ENCODE measurements at places on chromosomes 6 and 20.

- no peak for DNase-seq
Observed at GRCh38 chr20:35093267-35093884, 769 bp upstream of the TRPC4AP start.

DNA sequence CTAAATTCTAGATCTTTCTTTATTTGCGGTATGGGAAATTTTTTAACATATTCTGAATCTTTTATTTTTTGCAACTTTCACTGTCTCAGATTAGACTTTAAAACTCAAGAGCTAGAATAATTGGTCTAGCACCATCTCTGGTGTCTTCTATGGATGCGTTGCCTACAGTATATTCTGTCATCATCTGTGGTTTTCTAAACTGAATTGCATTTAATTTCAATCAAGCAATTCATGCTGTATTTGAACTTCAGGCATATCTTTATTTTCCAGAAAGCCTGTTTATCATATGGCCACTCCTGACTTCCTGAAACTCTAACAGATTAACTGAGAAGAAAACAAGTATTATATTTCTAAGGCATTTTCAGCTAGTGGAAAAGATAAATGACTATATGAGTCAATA is 281.6 kb downstream of the PLCB1 start:
- no peak for DNase-seq

- DNase-seq, result no peak
Observed at GRCh38 chr6:70277470-70277869, 25.4 kb downstream of the COL9A1 start.

DNA sequence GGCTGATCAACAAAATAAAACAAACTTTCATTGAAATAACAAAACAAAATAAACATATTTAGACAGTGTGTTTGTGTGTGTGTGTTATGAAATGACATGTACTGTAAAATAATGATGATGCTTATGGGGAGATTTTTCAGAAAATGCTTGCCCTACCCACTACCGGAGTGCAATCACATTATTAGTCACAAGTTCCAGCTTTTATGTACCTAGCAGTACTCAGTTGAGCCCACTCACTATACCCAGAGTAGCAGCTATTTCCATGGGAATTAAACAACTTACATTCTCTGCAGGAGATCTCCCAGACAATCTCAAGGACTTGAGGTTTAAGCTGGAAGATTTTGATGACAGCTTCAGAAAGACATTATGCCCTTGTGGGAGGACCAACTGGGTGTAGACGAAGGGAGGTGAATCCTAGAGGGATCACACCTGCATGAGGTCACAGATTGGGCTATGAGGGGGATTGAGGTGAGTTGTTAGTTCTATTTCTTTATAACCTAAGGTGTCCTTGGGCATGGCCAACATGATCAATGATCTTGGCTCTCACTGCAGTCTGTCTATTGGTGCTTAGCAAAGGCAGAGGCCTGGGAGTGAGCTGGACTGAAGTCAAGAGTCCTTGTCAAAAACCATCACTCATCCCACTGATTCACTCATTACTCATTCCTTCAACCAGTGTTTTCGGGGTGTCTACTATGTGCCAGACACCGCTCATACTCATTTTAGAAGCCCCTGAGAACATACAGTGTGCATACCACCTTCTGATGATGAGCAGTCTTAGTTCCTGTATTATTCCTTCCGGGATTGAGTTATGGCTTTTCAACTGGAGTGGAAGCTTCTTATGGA is 6.7 kb upstream of the CLIC5 start:
- no peak for DNase-seq

DNA sequence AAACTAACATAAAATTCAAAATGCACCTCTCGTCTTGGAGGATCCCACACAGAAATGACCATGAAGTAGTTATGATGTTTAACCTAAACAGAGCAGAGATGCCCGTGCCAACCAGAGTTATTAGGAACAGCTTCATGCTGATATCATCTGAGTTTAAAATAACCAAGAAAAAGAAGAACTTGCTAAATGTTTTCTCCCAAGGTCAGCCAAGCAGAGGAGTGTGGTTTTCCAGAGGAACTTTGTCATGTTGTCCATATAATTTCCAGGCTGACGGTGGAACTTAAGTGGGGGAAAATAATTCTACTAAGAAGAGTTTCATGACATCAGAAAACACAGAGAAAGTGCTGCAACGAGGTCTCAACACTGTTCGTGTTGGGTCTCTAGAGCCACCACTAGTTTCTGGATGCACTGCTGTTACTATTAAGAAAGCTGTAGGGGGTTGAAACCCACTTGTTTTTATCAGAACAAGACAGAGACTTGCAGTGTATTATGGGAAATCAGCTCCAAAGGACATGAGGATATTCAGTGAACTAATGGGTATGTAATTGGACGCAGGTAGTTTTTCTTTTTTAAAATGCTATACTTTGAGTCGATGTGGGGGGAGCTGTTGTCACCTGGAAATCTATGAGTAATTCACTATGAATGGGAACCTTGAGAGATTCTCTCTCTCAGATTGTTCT is 5.2 kb downstream of the AGPAT4 start:
- DNase-seq, result no peak

DNA sequence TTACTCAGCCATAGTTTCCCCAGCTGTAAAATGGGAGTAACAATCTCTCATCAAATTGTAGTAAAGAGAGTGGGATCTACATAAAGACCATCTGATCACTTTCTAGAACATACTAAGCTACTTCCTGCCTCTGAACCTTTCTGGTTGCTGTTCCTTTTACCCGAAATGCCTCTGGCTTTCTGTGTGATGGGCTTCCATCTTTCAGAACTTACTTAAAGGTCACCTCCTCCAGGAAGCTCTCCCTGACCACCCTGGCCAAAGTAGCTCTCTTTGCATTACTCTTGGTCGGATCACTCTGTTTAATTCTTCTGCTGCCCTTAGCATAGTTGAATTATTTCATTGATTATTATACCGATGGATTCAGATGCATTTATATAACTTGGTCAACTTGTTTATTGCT is 171.0 kb downstream of the BMP7 start:
- DNase-seq, result no peak

DNA sequence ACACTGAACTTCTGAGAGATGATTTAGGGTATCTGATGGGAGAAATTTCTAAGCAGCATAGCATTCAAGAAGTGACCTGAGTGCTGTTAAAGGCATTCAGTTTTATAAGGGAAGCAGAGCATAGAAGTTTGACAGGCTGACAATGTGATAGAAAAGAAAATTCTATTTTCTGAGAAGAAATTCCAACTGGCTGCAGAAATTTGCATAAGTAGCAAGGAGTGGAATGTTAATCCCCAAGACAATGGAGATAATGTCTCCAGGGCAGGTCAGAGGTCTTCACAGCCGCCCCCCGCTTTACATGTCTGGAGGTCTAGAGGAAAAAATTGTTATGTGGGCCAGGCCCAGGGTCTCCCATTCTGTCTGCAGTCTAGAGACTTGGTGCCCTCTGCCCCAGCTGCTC is 1361.8 kb upstream of the EYS start:
- no peak for DNase-seq

GRCh38 chr20:10686356-10687133 is 12.7 kb upstream of the JAG1 start:
- DNase-seq, result no peak

DNA sequence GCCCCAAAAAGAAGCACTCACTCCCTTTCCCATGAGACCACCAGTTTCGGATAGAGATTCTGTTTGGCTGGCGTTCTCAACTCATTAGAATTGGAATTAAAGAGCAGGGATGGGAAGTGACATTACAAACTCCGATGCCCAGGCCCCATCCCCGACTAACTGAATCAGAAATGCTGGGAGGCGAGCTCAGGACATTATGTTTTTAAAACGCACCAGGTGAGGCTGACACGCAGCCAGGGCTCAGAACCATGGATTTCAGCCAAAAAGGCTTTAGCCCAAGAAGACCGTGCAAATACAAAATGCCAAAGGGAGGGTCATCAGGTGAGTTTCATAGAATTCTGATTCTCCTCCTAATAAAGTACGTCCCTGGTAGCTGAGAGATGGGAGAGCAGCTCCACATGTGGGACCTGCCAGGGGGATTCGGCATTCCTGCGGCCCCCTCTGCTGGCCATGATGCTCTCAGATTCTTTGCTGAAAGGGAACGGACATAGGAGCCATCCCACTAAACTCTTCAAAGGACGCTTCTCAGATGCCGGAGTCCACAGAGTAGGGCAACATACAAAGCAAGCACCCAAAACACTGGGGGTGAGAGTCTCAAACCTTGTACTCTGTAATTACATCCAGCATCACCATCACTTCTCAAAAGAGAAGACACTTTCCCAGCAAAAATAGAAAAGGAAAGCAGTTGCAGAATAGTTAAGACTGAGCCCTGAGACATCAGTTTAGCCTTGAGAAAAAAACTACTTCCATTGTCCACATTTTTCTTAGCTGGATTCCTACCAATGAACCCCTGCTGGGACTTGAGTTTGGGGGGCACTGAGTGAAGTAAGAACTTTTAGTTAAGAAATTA is 205.2 kb downstream of the BMP7 start:
- peak; percentile 30 for DNase-seq

DNA sequence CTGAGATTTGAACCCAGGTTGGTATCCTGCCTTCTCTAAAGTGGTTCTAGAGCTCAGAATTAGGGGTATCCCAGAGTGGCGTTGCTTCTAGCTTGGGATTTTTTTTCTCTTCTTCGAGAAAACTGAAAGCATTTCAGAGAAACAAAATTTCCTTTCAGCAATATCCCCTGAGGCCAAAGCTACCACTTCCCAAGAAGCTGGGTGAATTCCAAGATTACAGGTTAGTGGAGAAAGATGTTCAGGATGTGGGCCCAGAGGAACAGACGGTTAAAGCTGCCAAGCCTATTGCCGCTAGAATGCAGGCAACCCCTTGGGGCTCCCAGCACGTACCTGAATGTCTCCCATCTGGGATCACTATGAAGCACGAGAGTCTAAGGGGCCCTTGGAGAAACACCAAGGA is 134.1 kb downstream of the FOXO3 start:
- DNase-seq, result no peak

DNA sequence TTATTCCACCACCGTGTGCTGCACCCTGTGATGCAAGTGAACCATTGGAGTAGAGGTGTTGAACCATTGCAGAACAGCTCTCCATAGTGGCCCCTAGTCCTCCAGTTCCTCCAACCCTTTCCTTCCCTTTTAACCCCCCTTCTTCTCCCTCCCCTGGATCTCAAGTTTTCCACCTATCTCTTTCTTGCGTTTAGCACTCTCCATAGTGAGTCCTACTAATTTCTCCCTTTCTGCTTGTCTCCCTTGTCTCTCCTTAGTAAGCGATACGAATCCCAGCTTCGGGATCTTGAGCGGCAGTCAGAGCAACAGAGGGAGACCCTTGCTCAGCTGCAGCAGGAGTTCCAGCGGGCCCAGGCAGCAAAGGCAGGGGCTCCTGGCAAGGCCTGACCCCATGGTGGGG is 1.1 kb downstream of the PFDN6 start:
- DNase-seq, result no peak

DNA sequence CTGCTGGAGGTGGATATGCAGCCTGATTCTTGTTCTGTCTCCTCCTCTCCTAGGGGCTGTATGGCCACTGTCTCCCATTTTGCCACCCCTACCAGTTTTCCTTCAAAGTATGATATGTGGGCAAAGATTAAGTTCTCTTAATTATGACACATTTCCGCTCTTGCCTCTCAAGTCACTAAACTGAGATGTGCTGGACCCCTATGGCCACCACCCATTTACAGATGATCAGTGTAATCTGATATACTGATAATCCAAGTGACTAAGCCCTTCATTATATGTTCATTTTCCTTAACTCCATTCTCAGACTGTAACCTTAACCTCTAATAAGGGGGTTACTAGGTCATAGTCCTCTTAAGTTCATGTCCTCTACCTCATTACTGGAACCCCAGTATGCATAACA is 711 bp upstream of the C20orf141 start:
- DNase-seq, result no peak

DNA sequence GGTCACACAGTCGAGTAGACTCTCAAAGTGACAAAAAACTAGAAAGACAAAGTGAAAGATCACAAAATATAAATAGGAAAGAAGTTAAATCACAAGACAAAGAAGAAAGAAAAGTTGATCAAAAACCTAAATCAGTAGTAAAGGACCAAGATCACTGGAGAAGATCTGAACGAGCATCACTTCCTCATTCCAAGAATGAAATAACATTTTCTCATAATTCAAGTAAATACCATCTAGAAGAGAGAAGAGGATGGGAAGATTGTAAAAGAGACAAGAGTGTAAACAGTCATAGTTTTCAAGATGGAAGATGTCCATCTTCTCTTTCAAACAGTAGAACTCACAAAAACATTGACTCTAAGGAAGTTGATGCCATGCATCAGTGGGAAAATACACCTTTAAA is 31.6 kb upstream of the GJA10 start:
- DNase-seq, result no peak

GRCh38 chr20:12455148-12455547 is 537.5 kb downstream of the BTBD3 start:
- DNase-seq, result no peak

- DNase-seq, result no peak
Observed at GRCh38 chr6:11869672-11870340, 91.2 kb upstream of the ADTRP start.

GRCh38 chr6:38064431-38064830 is 244.9 kb downstream of the ZFAND3 start:
- no peak for DNase-seq

- peak; percentile 45 for DNase-seq
Observed at GRCh38 chr6:17927705-17928104, 59.7 kb downstream of the KIF13A start.

DNA sequence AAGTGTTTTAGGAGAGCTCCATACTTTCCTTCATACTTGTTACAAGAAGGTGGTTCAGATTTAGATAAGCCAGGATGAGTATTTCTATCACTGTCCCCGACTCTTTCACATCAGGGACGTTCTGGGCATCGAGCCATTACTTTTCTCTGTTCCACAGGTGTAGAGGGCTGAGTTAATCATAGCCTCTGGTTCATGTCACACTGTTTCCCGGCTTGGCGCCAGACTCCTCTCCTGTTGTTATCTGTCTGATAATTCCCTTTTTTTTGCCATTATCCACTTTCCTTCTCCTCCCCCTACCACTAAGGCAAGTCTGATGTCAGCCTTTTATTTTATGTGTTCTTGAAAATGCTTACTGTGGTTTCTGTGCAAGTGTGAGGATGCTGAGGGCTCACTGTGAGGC is 593.4 kb downstream of the UTRN start:
- no peak for DNase-seq

- DNase-seq, result no peak
Observed at GRCh38 chr6:68194846-68195478, 440.1 kb upstream of the ADGRB3 start.

- no peak for DNase-seq
Observed at GRCh38 chr20:50283922-50284810, 93.5 kb downstream of the CEBPB start.

All from Ammon's horn (tissue), 1 donor.